ENCODE measurements at places on chromosomes 12 and 14.
A peak's percentile ranks its signal among the peaks of the same experiment; 100 is the strongest.

GRCh38 chr12:13443498-13443897 is 247.0 kb downstream of the EMP1 start:
- no peak for DNase-seq

DNA sequence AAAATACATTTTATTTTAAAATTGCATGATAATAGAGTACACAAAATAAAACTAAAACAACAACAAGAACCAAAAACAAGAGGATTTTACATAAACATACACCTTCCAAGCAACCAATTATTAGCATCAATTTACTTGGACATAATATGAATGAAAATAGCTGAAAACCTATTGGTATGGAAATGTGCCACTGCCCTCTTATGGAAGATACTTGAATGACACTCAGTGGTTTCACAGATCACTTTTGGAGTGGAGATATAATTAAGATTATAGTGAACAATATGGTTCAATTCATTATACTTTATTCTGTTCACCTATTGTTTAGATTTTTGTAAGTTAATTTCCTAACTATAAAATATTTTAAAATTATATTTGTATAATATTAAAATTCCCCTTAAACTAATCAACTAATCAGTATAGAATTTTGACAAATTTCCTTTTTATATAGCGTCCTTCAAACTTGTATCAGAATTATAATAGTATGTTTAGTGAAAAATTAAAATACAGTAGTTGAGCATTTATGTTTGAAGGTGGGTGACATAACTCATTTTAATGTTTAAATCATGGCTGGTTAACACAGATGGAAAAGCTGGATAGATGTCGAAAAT is 70.1 kb downstream of the SLC6A15 start:
- peak; percentile 21 for DNase-seq

DNA sequence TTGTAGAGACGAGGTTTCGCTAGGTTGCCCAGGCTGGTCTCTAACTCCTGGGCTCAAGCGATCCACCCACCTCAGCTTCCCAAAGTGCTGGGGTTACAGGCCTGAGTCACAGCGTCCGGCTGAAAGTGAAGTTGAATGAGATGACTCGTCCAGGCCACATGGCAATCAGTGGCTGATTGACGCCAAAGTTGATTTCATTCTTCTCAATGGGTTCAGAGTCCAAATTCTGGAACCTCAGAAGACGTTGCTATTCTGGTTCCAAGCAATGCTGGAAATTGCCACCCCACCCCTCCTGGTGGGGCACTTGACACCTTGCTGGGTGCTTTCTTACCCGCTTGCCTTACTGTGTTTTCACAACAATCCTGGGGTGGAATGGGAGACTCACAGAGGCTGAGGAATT is 14.9 kb downstream of the ABCB9 start:
- DNase-seq: no peak

GRCh38 chr14:65574611-65575010 is 162.1 kb downstream of the FUT8 start:
- DNase-seq: no peak

GRCh38 chr14:68840454-68840853 is 47.6 kb upstream of the ZFP36L1 start:
- DNase-seq: no peak

GRCh38 chr12:7937833-7938506 is 2.0 kb upstream of the SLC2A3 start:
- no peak for DNase-seq

GRCh38 chr14:37480446-37481290 is 114.4 kb downstream of the FOXA1 start:
- DNase-seq: no peak

- DNase-seq: no peak
Measured at GRCh38 chr14:104642540-104642868, 37.9 kb upstream of the TMEM179 start.
